ENCODE measurements at places on chromosomes 16 and 17. TPM values are rescaled to one million over a fixed set of nuclear protein-coding genes. Genes with fewer than 3 reads are reported as not detected.

HOXB9 gene
- total RNA-seq: 0.39 TPM

DNA sequence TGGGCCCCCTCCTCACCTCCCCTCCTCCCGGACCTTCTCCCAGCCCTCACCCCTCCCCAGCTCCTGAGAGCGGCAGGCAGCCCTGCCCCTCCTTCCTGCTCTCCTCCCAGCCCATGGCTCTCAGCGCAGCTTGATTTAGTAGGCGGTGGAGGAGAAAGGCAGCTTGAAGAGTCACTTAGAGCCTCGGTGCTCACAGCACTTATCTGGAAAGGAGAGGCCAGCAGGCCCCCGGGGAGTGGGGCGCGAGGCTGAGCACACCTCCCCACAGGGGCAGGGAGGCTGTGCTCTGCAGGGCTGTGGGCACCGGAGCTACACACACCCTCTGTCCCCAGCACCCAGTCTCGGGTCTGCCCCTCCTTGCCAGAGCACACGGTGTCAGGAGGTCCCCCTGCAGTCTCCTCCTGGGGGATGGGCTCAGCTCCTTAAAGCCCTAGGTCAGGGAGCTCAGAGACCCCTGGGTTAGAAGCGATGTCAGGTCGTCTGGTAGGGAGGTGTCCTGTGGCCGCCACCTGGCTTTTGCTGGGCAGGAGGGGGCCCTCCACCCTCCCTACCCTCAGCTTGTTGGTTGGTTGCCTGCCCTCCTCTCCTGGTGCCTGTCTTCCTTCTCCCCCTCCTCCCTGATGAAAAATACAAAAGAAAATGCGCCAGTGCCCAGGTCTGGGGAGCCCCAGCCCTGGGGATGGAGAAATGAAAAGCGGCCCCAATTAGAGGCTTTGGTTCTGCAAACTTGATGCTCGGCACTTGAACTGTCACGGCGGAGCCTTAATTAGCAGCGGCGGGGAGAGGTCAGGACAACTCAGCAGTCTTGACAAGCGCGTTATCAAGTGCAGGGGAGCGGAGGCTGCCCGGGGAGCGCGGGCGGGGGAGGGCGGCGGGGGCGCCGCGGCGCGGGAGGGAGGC lies 151.1 kb upstream of the GSE1 start:
- no peaks in the 10 kb centered on the region for H3K27me3 ChIP-seq
- no peak for DNase-seq
- H3K4me3 ChIP-seq: no peak overlapping the region
- no peak overlapping the region for H3K27ac ChIP-seq

DNA sequence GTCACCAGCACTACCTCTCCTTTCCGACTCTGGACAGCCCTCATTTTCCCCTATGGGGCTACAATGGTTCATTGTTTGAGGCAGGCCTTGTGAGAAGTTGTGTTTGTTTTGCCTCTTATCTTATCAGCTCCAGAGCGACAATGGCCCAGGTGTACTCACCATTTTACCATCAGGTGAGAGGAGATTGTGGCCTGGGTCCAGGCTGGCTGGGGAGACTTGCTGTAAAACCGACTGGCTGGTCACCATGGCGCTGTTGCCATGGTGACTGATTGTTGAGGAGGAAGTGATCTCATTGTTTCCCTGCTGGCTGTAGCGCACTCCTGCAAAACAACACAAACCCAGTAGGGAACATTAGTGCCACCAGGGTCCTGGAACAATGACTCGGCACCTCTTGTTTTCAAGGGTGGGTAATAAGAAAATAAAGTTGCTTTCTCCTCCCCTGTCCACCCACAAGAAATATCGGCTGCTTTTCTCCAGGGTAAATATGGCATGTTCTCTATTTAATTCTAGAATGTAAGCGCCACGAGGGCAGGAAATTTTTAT lies 34.4 kb downstream of the HNF1B start:
- H3K27ac ChIP-seq: no peak overlapping the region
- H3K4me3 ChIP-seq: no peak overlapping the region
- no peaks in the 10 kb centered on the region for H3K36me3 ChIP-seq
- H3K4me1 ChIP-seq: no peaks in the 10 kb centered on the region

DNA sequence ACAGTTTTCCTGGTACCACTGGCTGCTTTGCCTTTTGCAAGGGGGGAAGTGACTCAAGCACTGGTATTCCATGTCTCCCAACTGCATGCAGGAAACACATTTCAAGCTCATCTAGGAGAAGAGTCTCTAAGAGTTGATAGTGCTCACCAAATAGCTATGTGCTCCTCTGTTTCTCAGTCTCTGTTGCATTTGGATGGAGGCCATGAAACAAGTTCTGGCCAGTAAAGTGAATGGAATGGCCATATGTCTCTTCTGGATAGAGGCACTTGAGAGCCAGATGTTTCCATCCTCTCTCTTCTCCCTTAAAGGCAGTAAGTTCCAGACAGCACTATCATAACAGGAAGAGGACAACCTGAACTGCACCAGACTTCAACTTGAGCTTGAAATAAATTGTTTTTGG lies 60.6 kb downstream of the C16orf82 start:
- H3K27ac ChIP-seq: no peak overlapping the region
- H3K27me3 ChIP-seq: no peaks in the 10 kb centered on the region
- H3K4me1 ChIP-seq: no peaks in the 10 kb centered on the region
- DNase-seq: no peak
- no peak overlapping the region for H3K4me3 ChIP-seq

All from aorta (tissue), 5 donors.